ENCODE measurements at places on chromosomes 6 and 20. TPM values are rescaled to one million over a fixed set of nuclear protein-coding genes. Genes with fewer than 3 reads are reported as not detected.

GRCh38 chr6:109381747-109382575, at the start of gene CD164:
Gene CD164, minus strand, starts transcription at chr6:109382467. Its CDS starts 89 bp downstream, at chr6:109382378.
- DNase-seq = peak; percentile 83

DNA sequence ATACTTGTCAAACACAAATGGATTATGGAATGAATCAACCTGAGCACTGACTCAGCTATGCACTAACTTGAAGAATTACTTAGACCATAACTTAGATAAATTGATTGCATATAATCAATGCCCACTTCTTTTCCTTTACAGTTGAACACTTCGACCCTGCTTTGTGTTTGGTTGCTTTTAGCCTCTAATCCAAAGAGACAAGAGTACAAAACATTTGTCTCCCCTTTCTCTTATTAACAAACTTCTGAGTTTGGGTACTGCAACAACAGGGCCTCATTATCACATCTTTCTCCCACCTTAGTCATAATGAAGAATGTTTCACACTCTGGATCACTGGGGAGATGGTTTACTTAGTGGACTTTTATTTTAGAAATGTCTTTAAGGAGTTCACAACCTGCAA, 2.6 kb upstream of the TAAR6 start:
- DNase-seq = no peak

DNA sequence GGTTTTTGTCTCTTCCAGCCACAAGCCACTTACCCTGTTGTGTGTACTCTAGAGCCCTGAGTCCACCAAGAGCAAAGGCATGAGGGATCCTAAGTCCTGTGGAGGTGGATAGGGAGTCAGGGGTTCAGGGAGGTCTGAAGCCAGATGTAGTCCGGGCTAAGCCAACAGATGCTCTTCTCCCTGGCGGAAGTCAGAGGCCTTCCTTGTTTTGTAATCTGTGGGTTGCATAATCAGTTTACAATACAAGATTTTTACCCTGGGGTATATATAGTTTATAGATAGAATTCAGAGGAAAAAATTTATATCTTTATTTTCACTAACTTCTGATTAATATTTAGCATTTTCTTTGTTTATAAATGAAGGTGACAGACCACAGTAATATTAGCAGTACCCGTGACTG, 9.2 kb downstream of the LAMP5 start:
- DNase-seq = no peak

DNA sequence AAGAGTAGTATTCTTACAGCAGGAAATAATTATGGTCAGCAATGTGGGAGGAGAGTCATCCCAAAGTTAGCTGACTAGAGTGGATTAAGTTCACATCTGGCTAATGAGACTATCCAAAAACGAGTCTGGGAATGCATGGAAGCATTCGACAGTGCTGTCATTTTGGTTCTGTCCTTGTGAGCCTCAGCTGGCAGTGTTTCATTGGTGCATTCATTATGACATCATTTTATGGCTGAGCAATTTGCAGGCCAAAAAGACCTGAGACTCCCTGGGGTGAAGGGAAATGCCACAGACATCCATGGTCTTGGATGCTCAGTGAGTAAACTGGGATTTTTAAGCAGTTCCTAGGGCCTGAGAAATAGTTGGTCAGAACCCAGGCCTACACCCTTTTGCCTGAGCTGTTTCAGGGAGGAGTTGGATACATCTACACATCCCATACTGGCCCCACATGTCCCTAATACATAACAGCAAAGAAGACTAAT, 196.4 kb upstream of the CCN2 start:
- no peak for DNase-seq

GRCh38 chr6:2209226-2209809, 36.1 kb downstream of the GMDS start:
- DNase-seq = peak; percentile 15

The C6orf58 gene
- total RNA-seq = not detected

The TRIM15 gene
- not detected for total RNA-seq

DNA sequence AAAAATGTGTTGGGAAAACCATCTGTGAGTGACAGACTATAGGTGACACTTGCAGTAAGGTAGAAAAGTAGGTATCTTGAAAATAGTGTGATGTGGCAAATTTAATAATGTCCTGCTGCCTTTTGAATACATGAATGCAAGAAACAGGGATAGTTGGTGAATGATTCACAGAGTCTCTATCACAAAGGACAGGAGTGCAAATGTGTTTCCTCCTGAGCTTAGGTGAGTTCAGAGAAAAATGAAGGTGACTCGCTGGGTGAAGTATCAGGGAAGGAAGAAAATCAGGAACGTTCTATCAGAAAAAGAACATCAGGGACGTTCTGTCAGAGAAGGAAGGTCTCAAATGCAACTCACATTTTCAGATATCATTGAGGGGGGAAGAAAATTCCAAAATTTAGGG, 557.8 kb upstream of the SLC35B3 start:
- DNase-seq = no peak

Measured in GM12878 (cell line).